ENCODE measurements at places on chromosomes 2 and 18.

- peak; percentile 17 for DNase-seq
Observed at GRCh38 chr2:173164396-173164795, 88.8 kb downstream of the MAP3K20 start.

- no peak for DNase-seq
Observed at GRCh38 chr2:29865512-29865911, 55.9 kb downstream of the ALK start.

- no peak for DNase-seq
Observed at GRCh38 chr2:156490466-156490840, 54.3 kb downstream of the GPD2 start.

DNA sequence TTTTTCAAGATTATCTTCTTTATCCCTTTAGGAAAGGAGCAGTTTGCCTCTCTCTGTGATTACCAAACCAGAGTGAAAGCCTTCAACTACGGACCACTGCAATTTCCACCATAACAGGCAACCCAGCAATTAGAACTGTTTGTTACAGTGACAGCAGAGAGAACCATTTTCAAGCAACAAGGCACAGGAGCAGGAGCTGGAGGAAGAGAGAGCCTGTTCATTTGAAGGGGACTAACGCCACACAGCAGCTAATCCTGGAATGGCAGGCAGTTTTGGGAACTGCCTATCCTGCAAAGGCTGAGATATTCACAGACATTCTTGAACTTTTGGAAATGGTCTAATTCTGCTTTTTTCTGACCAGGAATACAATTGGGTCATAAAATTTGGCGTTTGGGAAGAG, 1541.9 kb upstream of the PIK3C3 start:
- DNase-seq: peak; percentile 10

DNA sequence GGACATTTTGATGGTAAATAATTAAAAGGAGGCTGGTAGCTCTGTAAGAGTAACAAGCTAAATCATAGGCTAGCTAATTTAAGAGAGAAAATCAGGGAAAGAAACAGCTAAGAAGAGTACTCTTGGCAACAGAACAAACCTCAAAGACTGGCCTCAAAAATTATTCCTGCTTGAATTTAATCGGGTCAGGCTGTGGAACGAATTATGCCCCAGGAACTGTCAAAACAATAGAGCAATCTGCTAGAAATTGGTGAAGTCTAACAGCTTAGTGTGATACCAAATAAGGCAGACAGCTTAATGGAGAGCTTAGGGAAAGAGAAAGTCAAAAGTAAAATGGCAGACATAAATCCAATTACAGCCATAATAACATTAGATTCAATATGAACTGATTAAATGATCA, 215.7 kb downstream of the MREG start:
- no peak for DNase-seq

- no peak for DNase-seq
Observed at GRCh38 chr2:44804406-44805265, 136.9 kb upstream of the SIX3 start.

DNA sequence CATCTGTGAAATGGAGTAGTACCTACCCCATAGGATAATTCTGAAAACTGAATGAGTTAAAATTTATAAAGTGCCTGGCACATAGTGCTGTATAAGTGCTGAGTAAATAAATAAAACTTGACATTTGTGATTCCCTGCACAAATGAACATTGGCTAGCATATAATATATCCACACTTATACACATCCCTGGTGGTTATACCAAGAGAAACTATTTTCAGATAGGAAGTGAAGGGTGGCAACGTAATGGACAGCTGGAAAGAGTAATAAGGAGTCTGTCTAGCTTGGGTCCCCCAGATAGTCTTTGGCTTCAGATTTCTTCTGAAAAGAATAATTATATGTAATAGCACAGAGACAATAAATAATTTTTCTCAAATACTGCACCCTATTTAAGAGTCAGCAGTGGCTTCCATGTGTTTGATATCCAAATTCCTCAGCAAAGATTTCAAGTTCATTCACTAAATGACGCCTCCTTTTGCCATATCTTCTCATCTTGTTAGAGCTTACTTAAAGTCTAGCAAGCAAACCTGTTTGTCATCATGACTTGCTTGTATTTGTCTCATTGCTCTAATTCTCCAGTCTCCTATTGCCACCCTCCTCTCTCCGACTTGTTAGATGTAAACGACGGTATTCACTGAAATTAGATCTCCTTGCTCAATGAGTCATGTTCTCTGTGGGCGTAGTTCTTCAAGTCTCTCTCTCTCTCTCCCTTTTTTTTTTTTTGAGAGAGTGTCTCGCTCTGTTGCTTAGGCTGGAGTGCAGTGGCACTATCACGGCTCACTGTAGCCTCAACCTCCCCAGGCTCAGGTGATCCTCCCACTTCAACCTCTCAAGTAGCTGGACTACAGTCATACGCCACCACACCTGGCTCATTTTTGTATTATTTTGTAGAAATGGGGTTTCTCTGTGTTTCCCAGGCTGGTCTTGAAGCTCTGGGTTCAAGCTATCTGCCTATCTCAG, 8.7 kb upstream of the ADGRF3 start:
- DNase-seq: no peak
